ENCODE measurements at places on chromosomes 5 and 9. TPM values are rescaled to one million over a fixed set of nuclear protein-coding genes. Genes with fewer than 3 reads are reported as not detected.

Gene NEURL1B
- total RNA-seq = 26.0 TPM

Gene NME5
- total RNA-seq = 2.4 TPM

- DNase-seq = no peak
These were observed 3.3 kb upstream of the PBX3 start for GRCh38 chr9:125743682-125744428.

DNA sequence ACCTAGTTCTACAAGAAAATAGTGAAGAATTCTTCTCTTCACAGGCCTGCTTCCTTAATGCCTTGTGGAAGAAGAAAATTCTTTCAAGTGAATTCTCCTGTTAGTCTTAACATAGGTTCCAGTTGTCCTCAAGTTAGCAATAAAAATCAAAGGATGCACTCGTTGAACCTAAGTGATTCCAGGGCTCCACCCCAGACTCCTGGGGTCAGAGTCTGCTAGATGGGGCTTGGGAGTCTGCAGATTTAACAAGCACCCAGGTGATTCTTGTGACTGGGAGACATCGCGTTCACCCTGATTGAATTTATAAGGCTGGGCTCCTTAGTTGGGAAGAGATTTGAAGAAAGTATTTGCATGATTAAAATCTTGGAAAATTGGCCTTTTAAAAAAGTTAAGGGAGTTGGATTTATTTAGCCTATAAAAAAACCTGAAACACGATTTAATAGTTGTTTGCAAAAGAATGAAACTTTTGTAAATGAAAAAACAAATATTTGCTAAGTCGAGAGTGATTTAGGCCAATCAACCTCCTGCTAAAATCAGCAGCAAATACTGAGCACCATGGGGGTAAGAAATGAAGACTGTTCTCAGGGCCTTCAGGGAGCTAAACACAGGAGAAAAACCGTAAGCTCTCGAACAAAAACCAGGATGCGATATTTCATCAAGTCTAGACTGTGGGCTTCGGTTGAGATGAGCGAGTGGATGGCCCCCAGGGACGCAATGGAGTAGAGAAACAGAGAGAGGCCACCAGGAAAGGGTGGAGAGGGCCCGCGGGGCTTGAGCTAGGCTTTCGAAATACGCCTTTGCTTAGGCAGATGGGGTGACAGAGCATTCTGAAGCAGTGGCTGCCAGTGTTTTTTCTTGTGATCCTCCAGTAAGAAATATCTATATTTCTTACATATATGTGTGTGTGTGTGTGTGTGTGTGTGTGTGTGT is 86.9 kb upstream of the TTC23L start:
- DNase-seq = no peak

Gene HTR4
- total RNA-seq = not detected

Gene UGT3A1
- not detected for total RNA-seq

GRCh38 chr5:10660720-10661387 is 97.0 kb downstream of the ANKRD33B start:
- no peak for DNase-seq

DNA sequence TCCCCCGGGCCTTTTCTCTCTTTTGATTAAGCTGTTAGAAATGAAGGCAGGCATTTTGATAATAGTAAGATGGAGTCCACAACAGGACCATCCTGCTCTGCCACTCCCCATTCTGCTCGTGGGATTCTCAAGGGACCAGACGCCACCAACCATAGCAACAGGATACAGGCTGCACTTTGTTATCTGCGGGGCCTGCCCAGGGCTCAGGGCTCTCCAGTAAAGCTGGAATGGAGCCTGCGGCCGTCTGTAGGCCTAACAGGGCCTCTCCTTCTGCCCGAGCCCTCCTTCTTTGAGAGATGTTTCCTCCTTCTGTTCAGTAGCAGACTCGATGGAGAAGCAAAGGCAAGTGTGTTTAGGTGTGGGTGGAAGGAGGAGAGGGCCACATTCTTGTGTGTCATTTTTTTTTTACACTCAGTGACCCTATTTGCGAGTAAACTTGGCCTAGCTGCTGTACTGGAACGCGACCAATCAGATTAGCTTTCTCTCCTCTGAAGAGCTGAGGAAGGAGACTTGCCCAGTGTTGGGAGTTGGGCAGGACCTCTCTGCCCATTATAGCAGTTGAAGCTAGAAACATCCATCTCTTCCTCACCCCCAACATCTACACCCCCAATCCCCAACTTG is 8.9 kb upstream of the EPB41L4B start:
- no peak for DNase-seq

Gene ABLIM3
- total RNA-seq = 41.3 TPM

DNA sequence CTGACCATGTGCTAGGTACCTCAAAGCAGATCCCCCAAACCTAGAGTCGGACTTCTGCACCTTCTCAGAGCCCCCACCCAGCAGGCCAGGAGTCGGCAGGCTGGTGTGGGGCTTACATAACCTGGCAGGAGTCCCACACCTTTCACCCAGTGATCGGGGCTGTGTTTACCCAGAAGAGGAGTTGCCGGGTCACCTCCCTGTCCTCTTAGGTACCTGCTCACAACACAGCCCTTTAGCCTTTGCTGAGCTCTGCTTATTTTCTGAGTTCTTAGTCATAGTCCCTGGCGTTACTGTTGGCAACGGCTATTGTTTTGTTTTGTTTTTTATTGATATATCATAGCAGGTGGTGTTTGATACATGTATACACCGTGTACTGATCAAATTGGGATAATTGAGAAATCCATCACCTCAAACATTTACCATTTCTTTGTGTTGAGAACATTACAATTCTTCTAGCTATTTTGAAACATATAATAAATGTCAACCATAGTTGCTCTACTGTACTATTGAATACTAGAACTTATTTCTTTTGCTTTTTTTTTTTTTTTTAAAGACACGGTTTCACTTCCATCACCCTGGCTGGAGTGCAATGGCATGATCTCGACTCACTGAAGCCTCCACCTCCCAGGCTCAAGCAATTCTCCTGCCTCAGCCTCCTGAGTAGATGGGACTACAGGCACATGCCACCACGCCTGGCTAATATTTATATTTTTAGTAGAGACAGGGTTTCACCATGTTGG is 10.4 kb upstream of the EEIG1 start:
- DNase-seq = peak; percentile 63

DNA sequence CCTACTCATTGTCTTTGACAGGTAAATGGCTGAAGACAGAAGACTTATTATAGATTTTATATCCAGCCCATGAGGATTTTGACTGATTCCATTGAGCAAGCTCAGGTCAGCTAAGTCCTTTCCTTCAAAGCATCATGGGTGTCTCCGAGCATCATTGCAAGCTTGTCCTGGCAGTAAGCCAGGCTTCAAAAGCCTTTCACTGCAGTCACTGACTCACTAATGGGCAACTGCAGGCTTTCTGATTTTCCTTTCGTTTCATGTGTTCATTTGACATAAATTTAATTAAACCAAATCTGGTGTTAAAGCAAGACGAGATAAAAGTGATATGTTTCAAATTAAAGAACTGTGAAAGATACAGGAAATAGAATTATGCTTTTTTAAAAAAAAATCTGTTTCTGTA is 426.2 kb downstream of the ANXA1 start:
- no peak for DNase-seq

DNA sequence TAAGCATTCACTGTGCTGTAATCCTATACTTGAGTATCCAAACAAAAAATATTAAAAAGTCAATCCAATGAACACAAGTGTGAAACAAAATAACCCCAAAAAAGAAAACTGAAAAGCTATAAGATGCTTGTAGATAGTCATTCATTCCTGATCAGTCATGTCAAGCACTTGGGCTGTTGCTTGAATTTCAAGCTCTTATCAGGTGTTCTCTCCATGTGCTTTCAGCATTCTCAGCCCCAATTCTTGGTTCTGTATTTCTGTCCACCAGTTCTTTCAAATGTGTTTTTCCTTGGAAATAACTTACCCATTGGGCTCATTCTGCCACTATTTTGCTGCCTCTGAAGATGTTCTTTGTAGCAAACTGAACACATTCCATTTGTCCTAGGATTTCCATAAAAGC is 4.7 kb downstream of the ZFAND5 start:
- DNase-seq = no peak

Gene PRR7
- 4.5 TPM for total RNA-seq

Gene MEF2C
- 169 TPM for total RNA-seq

DNA sequence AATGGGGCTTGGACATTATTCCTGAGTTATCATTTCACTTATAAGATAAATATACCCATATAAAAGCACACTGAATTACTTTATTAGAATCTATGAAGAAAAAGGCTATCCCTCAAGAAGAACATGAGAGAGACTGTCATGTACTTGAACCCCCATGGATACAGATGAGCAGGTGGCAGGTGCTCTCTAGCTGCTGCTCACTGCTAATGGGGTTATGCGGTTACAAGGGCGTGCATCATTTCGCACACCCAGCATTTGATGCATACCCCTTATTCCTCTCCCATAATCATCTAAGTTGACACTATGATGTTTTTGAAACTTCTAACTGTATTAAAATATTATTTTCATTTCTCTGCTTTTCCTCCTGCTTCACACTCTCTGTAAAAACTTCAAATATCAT is 16.4 kb downstream of the ITK start:
- DNase-seq = no peak

Gene CNTFR
- total RNA-seq = not detected

DNA sequence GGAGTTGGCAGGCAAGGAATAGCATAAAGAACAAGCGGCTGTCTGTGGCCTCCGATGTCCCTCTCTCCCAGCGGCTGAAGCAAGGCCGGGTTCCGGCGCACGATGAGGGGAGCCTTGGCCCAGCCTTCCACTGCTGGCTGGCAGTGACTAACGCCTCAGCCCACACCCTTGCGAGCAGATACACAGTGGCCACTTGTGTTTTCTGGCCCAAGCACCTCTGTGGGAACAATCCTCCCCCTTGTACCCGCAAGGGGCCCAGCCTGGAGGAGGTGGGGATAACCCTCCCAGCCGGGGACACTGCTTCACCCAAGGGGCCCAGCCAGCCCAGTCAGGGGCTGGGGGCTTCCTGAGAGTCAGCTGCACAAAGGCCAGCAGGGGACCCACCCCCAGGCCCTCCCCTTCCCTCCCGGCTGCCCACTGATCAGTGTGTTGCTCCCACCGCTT is 23.2 kb downstream of the STK10 start:
- no peak for DNase-seq

- DNase-seq = peak; percentile 52
These were observed 156.4 kb upstream of the RUSC2 start for GRCh38 chr9:35333551-35333950.

DNA sequence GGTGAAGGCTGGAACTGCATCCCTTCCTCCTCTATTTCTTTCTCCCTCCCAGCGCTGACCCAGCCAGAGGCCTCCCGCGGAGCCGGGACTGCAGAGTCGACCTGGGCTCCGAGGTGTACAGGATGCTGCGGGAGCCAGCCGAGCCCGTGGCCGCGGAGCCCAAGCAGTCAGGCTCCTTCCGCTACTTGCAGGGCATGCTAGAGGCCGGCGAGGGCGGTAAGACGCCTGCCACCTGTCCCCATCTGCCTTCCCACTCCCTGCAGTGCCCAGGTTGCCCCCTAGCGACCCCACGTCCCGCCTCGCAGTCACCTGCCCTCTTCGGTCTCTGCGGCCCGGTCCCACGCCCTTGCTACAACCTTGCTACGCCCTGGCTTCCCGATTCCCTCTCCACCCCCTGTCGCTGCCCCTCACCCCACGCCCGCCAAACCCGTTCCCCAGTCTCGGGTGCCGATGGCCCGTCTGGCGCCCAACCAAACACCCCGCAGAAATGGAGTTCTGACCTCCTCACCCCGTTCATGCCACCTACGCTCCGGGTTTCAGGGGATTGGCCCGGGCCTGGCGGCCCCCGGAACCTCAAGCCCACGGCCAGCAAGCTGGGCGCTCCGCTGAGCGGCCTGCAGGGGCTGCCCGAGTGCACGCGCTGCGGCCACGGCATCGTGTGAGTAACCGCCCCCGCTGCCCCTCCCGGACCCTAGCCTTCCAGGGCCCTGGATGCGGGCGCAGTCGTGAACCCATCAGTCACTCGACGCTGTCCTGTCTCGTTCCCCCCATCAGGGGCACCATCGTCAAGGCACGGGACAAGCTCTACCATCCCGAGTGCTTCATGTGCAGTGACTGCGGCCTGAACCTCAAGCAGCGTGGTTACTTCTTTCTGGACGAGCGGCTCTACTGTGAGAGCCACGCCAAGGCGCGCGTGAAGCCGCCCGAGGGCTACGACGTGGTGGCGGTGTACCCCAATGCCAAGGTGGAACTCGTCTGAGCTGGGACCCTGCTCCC is 14.1 kb downstream of the PDLIM4 start:
- DNase-seq = no peak

Gene C9orf43
- 0.23 TPM for total RNA-seq
